ENCODE measurements at places on chromosomes 6 and 20.

- no peak for DNase-seq
These were observed 13.2 kb downstream of the SYTL3 start for GRCh38 chr6:158662954-158663624.

DNA sequence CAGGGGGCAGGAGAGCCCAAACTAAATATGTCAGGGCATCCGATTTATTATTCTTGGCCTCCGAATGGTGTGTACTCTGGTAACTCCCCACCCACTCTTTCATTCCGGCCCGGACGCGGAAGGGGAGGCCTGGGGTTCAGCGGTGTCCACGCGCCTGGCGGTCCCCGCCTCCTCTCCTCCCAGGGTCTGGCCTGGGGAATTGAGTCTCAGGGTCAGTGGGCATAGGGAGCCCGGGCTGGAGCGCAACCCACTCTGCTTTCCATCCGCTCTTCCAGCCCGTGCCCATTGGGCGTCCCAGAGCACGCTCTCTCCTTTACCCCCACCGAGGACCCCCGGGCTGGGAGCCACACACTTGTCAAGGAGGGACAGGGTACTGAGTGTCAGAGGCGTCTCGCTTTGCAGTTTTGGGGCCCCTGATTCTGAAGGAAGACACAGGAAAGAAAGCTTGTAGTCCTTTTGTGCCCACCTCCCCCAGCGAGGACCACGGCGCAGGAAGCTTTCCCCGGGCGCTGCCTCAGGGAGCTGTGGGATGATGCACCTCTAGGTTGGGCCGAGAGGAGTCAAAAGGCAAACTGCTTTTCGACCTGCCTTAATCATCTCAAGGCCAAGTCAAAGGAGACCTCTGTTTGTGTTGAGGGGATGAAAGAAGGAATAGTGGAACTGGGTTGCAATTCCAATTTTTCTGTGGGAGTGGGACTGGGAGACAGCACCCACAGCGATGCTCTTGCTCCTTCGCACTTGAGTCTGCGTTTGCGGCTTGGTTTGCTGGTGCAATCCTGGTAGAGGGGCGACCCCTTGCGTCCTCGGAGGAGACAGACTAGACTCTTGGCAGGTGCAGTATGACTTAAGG lies 2.5 kb downstream of the RSPO3 start:
- DNase-seq = peak; percentile 35

GRCh38 chr6:41721414-41721813 lies 14.0 kb downstream of the TFEB start:
- no peak for DNase-seq

DNA sequence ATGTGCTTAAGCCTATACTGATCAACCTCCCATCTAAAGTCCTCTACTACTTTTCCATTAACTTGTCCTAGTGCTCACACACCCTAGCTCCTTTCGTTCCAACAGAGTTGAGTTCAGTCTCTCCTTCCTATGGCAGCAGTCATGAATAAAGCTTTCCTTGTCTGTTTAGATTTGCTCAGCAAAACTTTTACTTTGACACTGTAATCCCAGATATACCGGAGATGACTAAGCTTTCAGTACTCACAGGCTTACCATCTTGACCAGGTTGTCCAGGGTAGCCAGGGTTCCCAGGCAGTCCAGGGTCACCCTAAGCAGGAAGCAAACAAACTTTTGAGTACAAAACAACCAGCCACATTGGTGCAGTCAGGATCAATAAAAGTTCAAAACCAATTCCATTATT lies 90.7 kb downstream of the COL21A1 start:
- DNase-seq = no peak

DNA sequence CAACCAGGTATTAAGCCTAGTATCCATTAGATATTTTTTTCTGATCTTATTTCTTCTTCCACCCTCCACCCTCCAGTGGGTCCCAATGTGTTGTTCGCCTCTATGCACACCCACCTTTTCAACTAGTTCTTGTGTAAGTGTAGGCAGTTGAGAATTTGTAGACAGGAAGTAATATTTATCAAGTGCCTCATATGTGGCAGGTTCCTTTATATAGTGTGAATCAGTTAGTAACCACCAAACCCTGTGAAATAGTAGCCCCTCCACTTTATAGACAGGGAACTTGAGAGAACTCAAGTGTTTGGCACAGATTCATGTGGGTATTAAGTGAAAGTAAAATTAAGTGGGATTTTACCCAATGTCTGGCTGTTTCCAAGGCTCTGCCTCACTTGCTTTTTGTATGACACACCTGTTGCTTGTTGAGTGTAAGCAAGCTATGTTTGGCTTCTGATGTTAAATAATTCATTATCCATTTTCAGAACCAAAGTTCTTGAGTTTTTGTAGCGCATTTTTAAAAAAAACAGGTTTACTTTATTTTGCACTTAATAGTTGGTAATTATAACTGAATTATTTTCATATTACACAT lies 24.8 kb downstream of the AFDN start:
- no peak for DNase-seq

Data from activated CD4-positive, alpha-beta T cell treated with anti-CD3 and anti-CD28 coated beads for 4 hours (primary cell).